Fibroblast of lung (primary cell): ENCODE measurements at places on chromosomes 7 and 10. TPM values are rescaled to one million over a fixed set of nuclear protein-coding genes. Genes with fewer than 3 reads are reported as not detected.
A peak's percentile ranks its signal among the peaks of the same experiment; 100 is the strongest.

DNA sequence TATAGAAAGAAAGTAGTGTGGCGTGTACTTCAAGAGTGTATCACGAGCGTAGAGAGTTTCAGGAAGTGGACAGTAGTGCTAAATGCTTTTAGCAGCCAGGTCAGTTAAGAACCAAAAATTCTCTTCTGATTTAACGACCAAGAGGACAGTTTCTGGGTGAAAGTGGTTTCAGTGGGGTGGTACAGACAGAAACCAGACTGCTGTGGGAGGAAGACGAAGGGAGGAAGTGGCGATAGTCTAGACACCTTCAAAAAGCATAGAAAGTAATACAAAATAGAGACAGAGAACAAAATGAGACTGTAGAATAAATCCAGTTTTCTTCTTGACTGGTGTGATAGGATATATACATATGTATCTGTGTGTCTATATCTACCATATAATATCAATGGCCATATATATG is 93.5 kb downstream of the MBL2 start:
- H3K27me3 ChIP-seq = peaks cover 2% of the 10 kb centered on the region
- H3K4me1 ChIP-seq = no peaks in the 10 kb centered on the region
- no peak overlapping the region for H3K27ac ChIP-seq
- no peak for DNase-seq
- no peaks in the 10 kb centered on the region for H3K36me3 ChIP-seq
- no peak overlapping the region for H3K4me3 ChIP-seq

Gene PALD1
- 0.26 and 0.33 TPM in 2 replicates for total RNA-seq

Gene KLLN
- total RNA-seq = 0.51 and 0.66 TPM in 2 replicates

Gene HOXA3
- 1.5 TPM in 2 replicates for total RNA-seq

GRCh38 chr10:127254276-127254675 is 57.9 kb upstream of the INSYN2A start:
- H3K36me3 ChIP-seq = peaks cover 2% of the 10 kb centered on the region
- H3K27me3 ChIP-seq = no peaks in the 10 kb centered on the region
- no peak overlapping the region for H3K27ac ChIP-seq
- no peaks in the 10 kb centered on the region for H3K4me1 ChIP-seq
- H3K4me3 ChIP-seq = no peak overlapping the region

DNA sequence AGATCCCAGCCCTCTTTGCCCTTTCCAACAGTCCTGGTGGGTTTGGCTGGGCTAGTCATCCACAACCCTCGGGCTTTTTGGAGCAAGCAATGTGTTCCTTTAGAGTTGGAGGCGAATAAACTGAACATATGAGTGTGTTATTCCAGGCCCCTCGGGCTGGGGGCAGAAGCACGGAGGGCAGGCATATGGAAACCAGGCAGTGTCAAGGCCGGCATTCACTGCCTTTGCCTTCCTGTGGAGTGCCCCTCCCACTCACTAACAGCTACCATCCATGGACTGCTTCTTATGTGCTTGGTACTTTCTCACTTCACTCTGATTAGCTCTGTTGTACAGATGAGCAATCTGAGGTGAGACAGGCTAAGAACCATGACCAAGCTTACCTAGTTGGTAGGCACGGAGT is 53.9 kb upstream of the EFCAB10 start:
- no peak overlapping the region for H3K4me3 ChIP-seq
- no peak overlapping the region for H3K27ac ChIP-seq
- H3K4me1 ChIP-seq = no peaks in the 10 kb centered on the region
- H3K36me3 ChIP-seq = no peaks in the 10 kb centered on the region
- no peak for DNase-seq

- H3K27ac ChIP-seq = no peak overlapping the region
- no peaks in the 10 kb centered on the region for H3K36me3 ChIP-seq
- no peak overlapping the region for H3K4me3 ChIP-seq
- no peaks in the 10 kb centered on the region for H3K27me3 ChIP-seq
- DNase-seq = no peak
Measured at GRCh38 chr10:114729103-114729659, 71.1 kb upstream of the ABLIM1 start.

- no peak overlapping the region for H3K4me3 ChIP-seq
- H3K27me3 ChIP-seq = no peaks in the 10 kb centered on the region
- no peaks in the 10 kb centered on the region for H3K36me3 ChIP-seq
- H3K4me1 ChIP-seq = no peaks in the 10 kb centered on the region
- no peak overlapping the region for H3K27ac ChIP-seq
Measured at GRCh38 chr10:12644380-12645144, 295.2 kb downstream of the CAMK1D start.

DNA sequence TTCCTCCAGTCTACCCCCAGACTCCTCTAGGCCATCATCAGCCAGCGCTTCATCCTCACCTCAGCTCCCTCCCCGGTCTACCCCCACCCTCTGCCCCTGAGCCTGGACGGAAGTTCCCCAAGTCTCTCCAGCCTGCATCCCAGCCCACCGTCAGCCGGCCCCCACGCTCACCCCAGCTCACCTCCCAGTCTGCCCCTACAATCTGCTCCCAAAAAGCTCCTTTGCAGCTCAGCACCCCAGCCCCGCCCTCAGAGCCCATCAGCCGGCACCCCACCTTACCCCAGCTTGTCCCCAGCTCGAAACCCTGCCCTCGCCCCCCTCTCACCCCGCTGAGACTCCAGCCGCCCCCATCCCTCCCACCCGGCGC is 322 bp upstream of the RAMP3 start:
- no peak for DNase-seq
- no peak overlapping the region for H3K4me3 ChIP-seq
- no peaks in the 10 kb centered on the region for H3K4me1 ChIP-seq
- no peak overlapping the region for H3K27ac ChIP-seq

DNA sequence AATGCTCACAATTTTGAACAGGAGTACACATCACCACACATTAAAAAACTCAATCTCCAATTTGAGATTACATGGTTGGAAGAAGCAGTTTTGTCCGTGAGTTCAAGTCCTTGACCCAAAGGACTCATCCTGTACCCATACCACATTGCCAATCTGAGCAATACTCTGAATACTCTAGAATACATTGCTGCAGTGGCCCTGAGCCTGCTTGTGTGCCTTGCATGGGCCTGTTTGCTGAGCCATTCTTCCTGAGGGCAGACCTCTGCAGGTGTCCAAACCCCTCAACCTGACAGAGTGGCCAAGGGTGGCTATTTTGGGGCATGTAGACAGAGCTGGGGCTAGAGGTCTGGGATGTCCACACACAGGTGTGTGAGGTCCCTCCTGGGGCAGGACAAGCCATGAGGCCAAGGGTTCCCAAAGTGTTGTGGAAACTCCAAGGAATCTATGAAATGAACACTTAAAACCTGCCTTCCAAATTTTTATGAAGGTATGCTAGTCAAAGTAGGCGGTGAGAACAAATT is 15.5 kb downstream of the AGMO start:
- H3K4me1 ChIP-seq = no peaks in the 10 kb centered on the region
- H3K4me3 ChIP-seq = no peak overlapping the region
- no peaks in the 10 kb centered on the region for H3K36me3 ChIP-seq
- H3K27me3 ChIP-seq = no peaks in the 10 kb centered on the region

DNA sequence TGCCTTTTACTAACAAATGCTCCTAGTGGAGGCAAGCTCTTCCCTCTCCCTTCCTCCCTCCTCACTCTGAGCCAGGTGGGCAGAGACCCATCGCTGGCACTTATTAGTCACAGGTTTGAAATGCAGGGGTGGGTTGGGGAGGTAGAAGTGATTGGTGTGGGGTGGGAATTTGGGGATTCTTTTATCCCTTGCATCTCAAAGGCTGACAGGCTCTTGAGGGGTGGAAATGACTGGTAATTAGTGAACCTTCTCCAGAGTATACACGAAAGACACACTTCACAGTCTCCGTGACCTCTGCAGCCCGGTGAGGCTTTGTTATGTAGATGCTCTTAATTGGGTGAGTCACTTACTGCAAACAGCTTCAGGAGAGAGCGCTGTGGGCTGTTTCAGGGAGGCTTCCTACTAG is 13.9 kb upstream of the LRMDA start:
- no peak overlapping the region for H3K27ac ChIP-seq
- H3K27me3 ChIP-seq = peaks cover 8% of the 10 kb centered on the region
- no peak overlapping the region for H3K4me3 ChIP-seq
- DNase-seq = peak; percentile 48
- no peaks in the 10 kb centered on the region for H3K36me3 ChIP-seq
- H3K4me1 ChIP-seq = no peaks in the 10 kb centered on the region

Gene TMEM236
- under 0.01 and 0.17 TPM in 2 replicates for total RNA-seq
